ENCODE measurements at places on chromosomes 7 and 10. TPM values are rescaled to one million over a fixed set of nuclear protein-coding genes. Genes with fewer than 3 reads are reported as not detected.

The PIK3CG gene
- total RNA-seq: not detected

The PDLIM1 gene
- total RNA-seq: 6.2 TPM

The WDR86 gene
- total RNA-seq: not detected

The RPEL1 gene
- total RNA-seq: not detected

The SFRP4 gene
- 16.3 TPM for total RNA-seq

The CYP2C19 gene
- not detected for total RNA-seq

The PHKG1 gene
- 5.5 TPM for total RNA-seq

The TAF3 gene
- total RNA-seq: 0.92 TPM

The NEBL gene
- 0.07 TPM for total RNA-seq

The ASAH2B gene
- total RNA-seq: 0.64 TPM

The FAM25G gene
- not detected for total RNA-seq

The FAM20C gene
- 52.6 TPM for total RNA-seq

The CPA4 gene
- total RNA-seq: 337 TPM

The PTPN20 gene
- total RNA-seq: not detected

The LIPF gene
- total RNA-seq: not detected

The FFAR4 gene
- total RNA-seq: 0.16 TPM

The GJD4 gene
- total RNA-seq: not detected

The CLRN3 gene
- total RNA-seq: not detected

The MYO3A gene
- not detected for total RNA-seq

The MACROH2A2 gene
- 16.3 TPM for total RNA-seq

The GTF2IRD2 gene
- total RNA-seq: 0.72 TPM

The GPR85 gene
- 1.3 TPM for total RNA-seq

The SPDYE1 gene
- total RNA-seq: not detected

The RPA3 gene
- total RNA-seq: 55.7 TPM

The GIMAP4 gene
- total RNA-seq: not detected
